Activated CD4-positive, alpha-beta T cell treated with anti-CD3 and anti-CD28 coated beads, Interleukin-2, Interleukin-4, amounts not matched to agents 100 ng/mL and 50 ng/mL, durations not matched to agents 16 hours and 8 hours (primary cell): ENCODE measurements at places on chromosomes 2 and 18.

GRCh38 chr2:201806442-201807170 is at the start of gene CDK15:
TSS of gene CDK15 (plus strand) at chr2:201806537. CDS start at chr2:201806665, 128 bp downstream.
- DNase-seq: no peak

GRCh38 chr2:210315015-210315788 is at the start of gene MYL1:
TSS of gene MYL1 (minus strand) at chr2:210315174. CDS start at chr2:210315042, 132 bp downstream.
- no peak for DNase-seq

GRCh38 chr2:20107776-20108175 is 56.3 kb upstream of the LAPTM4A start:
- DNase-seq: no peak

DNA sequence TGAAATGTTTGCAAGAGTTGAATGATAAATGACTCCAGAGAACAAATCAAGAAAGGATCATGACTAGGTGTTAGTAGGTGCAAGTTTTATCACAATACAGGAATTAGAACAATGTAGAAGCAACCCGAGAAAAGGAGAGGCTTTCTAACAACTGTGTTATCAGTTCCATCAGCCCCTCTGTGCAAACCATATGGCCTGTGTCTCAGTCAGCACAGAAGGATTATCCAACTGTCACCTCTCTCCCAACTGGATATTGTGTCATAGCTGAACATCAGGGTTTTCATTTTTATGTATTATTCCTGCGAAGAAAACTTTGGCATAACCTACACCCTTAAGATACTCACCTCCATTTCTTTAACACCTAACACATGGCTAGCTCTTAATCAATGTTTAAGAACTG is 321.6 kb upstream of the RND3 start:
- no peak for DNase-seq

- no peak for DNase-seq
These were observed 4.2 kb upstream of the USP14 start for GRCh38 chr18:154151-154550.

- DNase-seq: no peak
These were observed 65.9 kb downstream of the AAK1 start for GRCh38 chr2:69577467-69578197.

- DNase-seq: no peak
These were observed 92.7 kb downstream of the FARSB start for GRCh38 chr2:222563106-222563718.

DNA sequence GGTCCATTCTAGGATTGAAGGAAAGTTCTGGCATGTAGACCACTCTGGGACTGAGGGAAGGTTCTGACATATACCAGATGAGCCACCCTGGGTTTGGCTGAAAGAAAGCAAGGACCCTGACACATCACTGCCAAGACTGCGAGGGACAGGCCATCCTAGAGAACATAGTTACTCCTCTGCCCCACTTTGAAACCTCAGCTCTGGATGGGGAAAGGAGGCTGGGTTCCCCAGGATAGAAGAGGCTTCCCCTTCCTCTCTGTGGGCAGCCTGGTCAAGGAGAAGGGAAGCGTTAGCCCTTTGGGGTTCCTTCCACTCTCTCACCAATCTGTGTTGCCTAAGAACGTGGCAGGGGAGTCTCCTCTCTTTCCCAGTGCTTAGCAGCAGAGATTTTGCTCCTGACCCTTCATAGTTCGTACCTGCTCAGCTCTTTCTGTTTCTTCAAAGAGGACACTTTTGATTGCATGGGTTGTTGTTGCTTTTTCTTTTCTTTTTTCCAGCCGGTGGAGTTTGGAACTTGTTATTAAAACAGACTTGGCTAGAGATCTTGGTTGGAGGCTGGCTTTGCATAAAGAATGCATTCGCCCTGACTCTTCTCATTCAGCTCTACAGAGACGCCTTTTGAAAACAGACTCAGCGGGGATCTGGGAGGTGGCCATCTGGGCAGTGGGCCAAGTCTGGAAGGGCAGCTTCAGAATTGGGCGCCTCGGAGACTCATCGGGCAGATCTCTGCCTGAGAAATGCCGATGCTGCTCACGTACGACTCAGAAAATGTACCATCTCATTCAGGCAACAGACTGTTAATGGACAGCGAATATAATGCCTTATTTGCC is 166.1 kb downstream of the CLIP4 start:
- DNase-seq: no peak

- no peak for DNase-seq
These were observed 209.2 kb upstream of the SMAD2 start for GRCh38 chr18:48139431-48140347.

DNA sequence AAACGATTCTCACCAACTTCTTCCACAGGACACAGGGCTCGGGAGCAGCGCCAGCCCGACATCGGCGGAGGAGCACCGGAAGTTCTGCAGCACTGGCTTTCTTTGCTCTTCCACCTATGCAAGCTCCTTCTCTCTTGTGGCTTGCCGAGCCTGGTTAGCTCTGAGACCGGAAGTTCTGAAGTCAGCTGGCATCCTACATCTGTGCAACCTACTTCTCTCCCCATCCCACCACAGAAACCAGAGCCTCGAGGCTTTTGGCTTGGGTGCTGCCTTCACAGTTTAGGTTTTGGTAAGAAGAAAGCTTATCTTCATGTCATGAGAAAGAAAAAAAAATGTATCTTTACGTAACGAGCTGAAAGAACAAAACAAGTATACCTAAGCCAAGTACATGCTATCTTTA is 111.7 kb downstream of the ANKRD44 start:
- DNase-seq: peak; percentile 96

DNA sequence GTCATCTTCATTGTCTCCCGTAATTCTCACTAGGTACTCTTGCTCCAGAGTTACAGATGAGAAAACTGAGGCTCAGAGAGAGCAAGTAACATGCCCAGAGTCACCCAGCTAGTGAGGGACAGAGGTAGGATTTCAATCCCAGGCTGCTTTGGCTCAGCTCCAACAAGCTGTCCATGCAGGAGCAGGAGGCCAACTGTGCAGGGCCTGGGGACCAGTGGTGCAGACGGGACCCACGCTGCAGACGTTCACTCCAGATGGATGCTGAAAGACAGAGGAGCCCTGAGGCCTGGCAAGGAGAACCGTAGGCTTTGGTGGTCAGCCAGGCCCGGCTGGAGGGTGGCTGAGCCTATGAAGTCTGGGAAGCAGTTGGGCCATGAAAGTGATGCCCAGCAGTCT is 102.6 kb downstream of the MCFD2 start:
- no peak for DNase-seq

DNA sequence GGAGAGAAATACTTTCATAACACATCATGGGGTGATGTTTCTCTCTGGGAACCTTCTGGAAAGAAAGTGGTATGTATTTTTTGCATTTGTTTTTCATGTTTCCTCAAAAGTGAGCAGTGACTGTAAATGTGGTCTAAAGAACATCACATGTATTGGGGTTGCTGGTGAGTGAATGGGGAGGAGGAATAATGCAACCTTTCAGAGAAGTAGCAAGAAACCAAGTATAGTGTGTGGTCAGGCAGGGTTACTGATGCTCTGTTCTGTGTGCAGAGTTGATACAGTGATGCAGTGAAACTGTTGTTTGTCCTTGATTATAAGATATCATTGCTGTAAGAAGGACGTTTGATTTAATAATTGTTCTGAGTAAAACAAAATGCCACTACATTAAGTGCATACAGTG is 24.1 kb downstream of the ADNP2 start:
- no peak for DNase-seq

- no peak for DNase-seq
These were observed 33.1 kb downstream of the NGEF start for GRCh38 chr2:232979871-232980461.

GRCh38 chr18:26504831-26505230 is 43.5 kb downstream of the KCTD1 start:
- DNase-seq: no peak

- DNase-seq: no peak
These were observed 119.3 kb upstream of the SIX2 start for GRCh38 chr2:45128580-45128997.

- no peak for DNase-seq
These were observed 806.1 kb upstream of the LRATD1 start for GRCh38 chr2:13826314-13826853.

DNA sequence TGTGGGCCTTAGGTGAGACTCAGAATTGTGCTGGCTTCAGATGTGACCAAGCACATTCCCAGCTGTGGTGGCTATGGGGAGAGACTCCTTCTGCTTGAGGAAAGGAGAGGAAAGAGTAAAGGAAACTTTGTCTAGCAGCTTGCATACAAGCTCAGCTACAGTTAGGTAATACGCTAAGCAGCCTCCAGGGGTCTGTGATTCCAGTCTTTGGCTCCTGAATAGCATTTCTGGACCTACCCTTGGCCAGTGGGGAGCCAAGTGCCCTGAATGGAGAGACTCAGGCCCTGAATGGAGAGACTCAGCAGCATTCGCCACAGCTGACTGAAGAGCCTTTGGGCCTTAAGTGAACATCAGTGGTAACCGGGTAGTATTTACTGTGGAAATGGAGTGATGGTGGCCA is 227.4 kb upstream of the CDH7 start:
- DNase-seq: no peak

DNA sequence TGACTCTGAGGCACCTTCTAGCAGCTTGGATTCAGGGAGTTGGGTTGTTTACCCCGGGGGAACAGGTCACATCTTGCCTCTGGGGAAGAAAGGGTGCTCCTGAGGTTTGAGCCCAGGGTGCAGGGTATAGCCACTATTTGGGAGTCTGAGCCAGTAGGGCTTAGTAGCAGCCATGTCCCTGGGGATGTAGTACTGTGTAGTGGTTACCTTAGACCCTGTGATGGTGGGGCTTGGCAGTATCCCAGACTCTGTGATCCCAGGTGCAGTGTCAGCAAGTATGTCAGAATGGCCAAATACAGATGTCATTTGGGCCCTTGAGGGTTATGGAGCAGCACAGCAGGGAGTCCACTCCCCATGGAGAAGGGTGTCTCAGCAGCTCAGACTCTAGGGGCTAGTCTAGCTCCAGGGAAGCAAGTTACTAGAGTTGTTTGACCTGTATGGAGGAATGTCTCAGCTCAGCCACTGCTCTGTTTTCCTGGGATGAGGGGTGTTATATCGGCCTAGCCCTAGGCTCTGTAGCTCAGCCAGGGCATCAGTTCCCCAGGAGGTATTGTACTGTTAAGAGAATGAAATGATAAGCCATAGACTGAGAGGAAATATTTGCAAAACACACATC is 151.3 kb downstream of the UBR3 start:
- DNase-seq: no peak

DNA sequence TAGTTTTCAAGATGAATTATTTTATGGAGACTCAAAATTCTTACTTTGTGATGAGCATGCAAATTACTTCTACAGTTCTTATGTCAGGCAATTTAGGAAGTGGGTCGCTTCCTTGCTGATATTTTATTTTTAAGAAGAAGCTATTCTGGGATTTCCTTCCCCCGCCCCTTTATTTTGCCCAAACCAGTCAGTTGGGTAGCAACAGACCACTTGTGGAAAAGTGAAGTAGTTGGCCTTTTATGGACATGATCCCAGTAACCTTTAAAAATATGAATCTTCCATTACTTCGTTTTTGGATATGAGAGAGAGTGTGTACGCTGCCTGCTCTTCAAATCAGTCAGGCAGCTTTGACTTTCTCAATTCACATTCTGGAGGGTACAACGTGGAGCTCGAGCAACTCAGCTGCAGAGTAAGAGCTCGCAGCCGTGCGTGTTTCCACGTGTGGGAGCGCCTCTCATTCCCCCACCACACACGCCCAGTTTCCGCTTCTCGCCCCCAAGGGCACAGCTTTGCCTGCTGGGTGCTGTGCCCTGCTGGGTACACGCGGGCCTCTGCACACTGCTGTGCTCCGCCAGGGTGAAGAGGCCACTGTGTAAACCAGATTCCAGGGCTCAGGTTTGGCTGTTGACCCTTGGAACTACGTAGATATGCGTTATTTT is 92.6 kb downstream of the ITGB1BP1 start:
- DNase-seq: no peak

DNA sequence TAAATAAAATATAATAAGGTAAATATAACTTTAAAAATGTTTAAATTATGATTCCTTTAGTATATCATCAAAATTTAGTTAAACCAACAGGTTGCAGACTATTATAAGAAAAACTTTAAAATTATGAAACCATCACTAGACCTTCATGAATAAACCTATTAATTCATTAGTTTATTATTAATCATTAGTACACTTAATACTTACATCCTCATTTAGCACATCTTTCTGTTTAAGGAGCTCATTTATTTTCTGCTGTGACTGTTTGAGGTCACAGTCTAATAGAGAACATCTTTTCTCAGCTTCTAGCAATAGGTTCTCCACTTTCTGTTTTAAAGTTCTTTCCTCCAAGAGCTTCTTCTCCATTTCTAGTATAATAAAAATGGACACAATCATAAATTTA is 52.8 kb downstream of the SLC66A3 start:
- no peak for DNase-seq

DNA sequence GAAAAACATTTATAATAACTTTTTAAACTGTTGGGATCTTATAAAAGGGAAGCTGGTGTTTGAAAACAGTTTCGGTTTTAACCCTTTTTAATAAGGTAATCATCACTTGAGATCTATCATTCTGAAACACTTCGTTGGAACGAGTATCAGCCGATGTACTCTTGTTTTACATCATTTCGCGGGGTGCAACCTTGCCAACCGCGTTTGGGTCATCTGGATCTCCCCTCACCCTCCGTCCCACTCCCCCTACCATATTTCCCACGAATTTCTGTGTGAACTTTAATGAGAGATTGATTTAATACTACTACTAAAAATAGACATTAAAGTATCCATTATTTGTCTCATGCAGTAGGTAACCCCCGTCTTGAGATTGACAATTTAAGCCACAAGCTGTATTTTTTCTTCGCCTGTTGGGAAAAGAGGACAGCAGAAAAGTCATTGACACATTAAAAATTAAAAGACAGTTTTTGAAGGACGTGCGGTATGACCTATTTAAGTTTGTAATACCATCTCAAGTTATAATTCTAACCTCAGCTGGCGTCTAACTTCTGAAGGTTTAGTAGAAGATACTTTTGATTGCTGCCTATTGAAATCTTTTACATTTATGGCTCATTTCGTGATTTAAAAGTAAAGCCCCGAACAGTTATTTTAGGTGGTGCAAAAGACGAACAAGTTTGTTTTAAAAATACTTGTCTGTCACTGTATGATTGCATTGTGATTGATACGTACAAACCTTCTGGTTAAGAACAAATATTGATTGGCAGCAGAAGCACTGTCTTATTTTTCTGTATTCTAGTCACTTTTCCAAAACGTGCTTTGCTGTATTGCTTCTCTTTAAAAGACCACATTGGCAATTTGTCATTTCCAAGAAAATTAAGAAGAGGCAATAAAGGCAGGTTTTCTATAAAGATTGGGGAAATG is 1.5 kb downstream of the CREB1 start:
- DNase-seq: peak; percentile 80

- no peak for DNase-seq
These were observed 620.2 kb downstream of the KCNJ3 start for GRCh38 chr2:155318710-155319109.

DNA sequence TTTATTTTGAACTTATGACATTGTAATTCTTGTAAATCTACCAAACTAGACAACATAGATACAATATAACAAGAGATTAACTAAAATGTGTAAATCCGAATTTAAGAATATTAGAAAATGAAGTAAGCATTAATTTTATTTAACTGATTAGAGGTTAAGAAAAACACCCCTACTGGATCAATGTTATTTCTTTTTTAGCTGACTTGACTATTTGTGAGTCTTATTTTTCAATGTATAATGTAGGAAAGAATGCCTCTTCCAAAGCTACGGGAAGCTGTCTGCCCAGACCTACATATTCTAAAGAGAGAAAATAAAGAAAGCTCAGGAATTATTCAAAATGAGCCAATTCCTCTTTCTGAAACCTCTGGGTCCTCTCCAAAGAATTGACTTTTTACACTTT is 490.8 kb upstream of the CDH7 start:
- no peak for DNase-seq

- no peak for DNase-seq
These were observed 288.6 kb downstream of the SETBP1 start for GRCh38 chr18:44969214-44969795.

GRCh38 chr18:67621049-67621713 is 104.7 kb upstream of the DSEL start:
- DNase-seq: no peak
